ENCODE measurements at places on chromosomes 16 and 17.

DNA sequence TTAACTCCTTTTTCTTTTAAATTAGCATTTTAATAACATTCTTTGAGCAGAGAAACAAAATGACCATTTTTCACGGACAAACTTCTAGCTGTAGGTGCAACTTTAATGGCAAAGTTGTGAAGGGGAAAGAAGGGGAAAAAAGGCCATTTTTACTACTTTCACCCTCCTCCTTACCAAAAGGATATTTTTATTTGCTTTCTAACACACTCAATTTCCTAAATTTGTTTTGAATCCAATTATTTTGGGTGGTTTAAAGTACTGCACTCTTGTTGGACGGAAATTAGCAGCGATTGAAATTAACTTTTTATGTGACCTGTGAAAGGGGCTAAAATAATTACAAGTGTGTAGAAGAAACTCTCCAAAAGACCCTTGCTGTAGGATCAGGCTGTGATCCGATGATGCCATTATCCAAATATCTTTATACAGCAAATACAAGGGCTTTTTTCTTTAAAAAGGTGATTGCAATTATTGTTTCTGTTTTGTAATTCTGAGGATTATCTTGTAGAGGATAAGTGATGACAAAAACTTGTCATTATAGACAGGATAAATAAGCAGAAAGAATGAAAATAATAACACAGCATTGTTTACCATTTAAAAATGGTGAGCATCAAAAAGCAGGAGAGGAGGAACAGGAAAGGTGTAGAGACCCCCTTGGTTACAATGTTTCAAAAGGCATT is 42.4 kb downstream of the SNX11 start:
- no peak for DNase-seq

GRCh38 chr17:40978575-40979151 is 5.5 kb downstream of the KRT40 start:
- DNase-seq: no peak

- no peak for DNase-seq
These were observed 1.6 kb downstream of the NDUFAF8 start for GRCh38 chr17:81240761-81241160.

- DNase-seq: peak; percentile 73
These were observed 29.1 kb upstream of the ITGA3 start for GRCh38 chr17:50026837-50027171.

DNA sequence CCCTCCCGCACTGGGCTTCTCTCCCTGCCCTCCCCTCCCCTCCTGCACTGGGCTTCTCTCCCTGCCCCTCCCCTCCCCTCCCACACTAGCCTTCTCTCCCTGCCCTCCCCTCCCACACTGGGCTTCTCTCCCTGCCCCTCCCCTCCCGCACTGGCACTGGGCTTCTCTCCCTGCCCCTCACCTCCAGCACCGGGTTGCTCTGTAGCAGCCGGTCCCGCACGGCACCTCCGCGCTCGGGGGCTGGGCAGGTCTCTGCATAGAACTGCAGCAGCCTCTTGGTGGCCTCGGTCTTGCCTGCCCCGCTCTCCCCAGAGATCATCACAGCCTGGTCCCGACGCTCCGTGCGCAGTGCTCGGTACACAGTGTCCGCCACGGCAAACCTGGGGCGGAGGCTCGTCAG is 9.8 kb downstream of the MYO1C start:
- DNase-seq: no peak

GRCh38 chr17:18039535-18040260 is 490 bp downstream of the GID4 start:
- DNase-seq: peak; percentile 29
